CD14-positive monocyte (primary cell): ENCODE measurements at places on chromosomes 4 and X. TPM values are rescaled to one million over a fixed set of nuclear protein-coding genes. Genes with fewer than 3 reads are reported as not detected.

TKTL2 gene
- polyA plus RNA-seq, result 0.13 and 0.16 TPM in 2 replicates

CORIN gene
- not detected for polyA plus RNA-seq

ZCCHC18 gene
- polyA plus RNA-seq, result not detected

TMSB15B gene
- polyA plus RNA-seq, result 2.0 TPM

RASGEF1B gene
- 76.9 TPM for polyA plus RNA-seq

SYN1 gene
- 0.29 TPM for polyA plus RNA-seq

ADAM29 gene
- polyA plus RNA-seq, result not detected in 2 replicates

PHKA1 gene
- polyA plus RNA-seq, result 0.01 TPM in 1 of 2 replicates, not detected in the other

OPN1LW gene
- not detected in 2 replicates for polyA plus RNA-seq

KIAA1210 gene
- polyA plus RNA-seq, result not detected

SPATA18 gene
- polyA plus RNA-seq, result 0.41 TPM

F8A3 gene
- polyA plus RNA-seq, result 0.08 TPM in 1 of 2 replicates, not detected in the other

RADX gene
- polyA plus RNA-seq, result not detected

ARHGAP10 gene
- polyA plus RNA-seq, result 4.0 and 4.3 TPM in 2 replicates

PHEX gene
- polyA plus RNA-seq, result not detected

BGN gene
- polyA plus RNA-seq, result not detected in 2 replicates

ATOH1 gene
- polyA plus RNA-seq, result not detected

EMD gene
- 17.6 TPM for polyA plus RNA-seq

ZFP92 gene
- polyA plus RNA-seq, result 0.13 TPM

KLHL4 gene
- not detected for polyA plus RNA-seq

BBS12 gene
- polyA plus RNA-seq, result 1.0 TPM

APELA gene
- polyA plus RNA-seq, result not detected

CWH43 gene
- not detected for polyA plus RNA-seq

KLHL13 gene
- polyA plus RNA-seq, result 0.41 TPM

GPR173 gene
- polyA plus RNA-seq, result 0.23 and 0.43 TPM in 2 replicates

TRPC5OS gene
- 0.08 TPM in 1 of 2 replicates, not detected in the other for polyA plus RNA-seq

KLKB1 gene
- not detected for polyA plus RNA-seq

ARMCX5 gene
- polyA plus RNA-seq, result 5.4 and 10.6 TPM in 2 replicates

GPAT3 gene
- 10.0 and 20.9 TPM in 2 replicates for polyA plus RNA-seq

FAT4 gene
- polyA plus RNA-seq, result not detected

FGFRL1 gene
- polyA plus RNA-seq, result 29.5 and 77.7 TPM in 2 replicates

NXF2B gene
- not detected for polyA plus RNA-seq

PAGE1 gene
- polyA plus RNA-seq, result not detected in 2 replicates

TCEAL4 gene
- 2.0 and 3.0 TPM in 2 replicates for polyA plus RNA-seq

NRK gene
- not detected in 2 replicates for polyA plus RNA-seq

CT47B1 gene
- not detected for polyA plus RNA-seq

FGFR3 gene
- polyA plus RNA-seq, result 0.03 and 0.07 TPM in 2 replicates

COL4A5 gene
- not detected for polyA plus RNA-seq

GAGE12G gene
- polyA plus RNA-seq, result not detected

ODAPH gene
- polyA plus RNA-seq, result not detected

HSFX1 gene
- not detected for polyA plus RNA-seq

PRRG1 gene
- polyA plus RNA-seq, result 0.31 and 0.39 TPM in 2 replicates

ANTXR2 gene
- 59.2 TPM for polyA plus RNA-seq
